ENCODE measurements at places on chromosomes 3 and 15.

- no peak for DNase-seq
Observed at GRCh38 chr15:90711842-90712241, 5.3 kb upstream of the BLM start.

DNA sequence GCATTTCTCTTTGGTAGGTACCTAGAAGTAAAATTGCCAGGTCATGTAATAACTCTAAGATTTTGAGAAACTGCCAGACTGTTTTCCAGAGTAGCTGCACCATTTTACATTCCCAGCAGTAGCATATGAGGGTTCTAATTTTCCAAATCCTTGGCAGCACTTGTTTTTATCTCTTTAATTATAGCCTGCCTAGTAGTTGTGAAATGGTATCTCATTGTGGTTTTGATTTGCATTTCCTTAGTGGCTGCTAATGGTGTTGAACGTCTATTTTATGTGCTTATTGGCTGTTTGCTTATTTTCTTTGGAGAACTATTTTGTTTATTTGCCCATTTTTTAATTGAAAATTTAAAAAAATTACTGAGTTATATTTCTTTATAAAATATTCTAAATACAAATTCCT is 117.9 kb downstream of the TCF12 start:
- DNase-seq = no peak

DNA sequence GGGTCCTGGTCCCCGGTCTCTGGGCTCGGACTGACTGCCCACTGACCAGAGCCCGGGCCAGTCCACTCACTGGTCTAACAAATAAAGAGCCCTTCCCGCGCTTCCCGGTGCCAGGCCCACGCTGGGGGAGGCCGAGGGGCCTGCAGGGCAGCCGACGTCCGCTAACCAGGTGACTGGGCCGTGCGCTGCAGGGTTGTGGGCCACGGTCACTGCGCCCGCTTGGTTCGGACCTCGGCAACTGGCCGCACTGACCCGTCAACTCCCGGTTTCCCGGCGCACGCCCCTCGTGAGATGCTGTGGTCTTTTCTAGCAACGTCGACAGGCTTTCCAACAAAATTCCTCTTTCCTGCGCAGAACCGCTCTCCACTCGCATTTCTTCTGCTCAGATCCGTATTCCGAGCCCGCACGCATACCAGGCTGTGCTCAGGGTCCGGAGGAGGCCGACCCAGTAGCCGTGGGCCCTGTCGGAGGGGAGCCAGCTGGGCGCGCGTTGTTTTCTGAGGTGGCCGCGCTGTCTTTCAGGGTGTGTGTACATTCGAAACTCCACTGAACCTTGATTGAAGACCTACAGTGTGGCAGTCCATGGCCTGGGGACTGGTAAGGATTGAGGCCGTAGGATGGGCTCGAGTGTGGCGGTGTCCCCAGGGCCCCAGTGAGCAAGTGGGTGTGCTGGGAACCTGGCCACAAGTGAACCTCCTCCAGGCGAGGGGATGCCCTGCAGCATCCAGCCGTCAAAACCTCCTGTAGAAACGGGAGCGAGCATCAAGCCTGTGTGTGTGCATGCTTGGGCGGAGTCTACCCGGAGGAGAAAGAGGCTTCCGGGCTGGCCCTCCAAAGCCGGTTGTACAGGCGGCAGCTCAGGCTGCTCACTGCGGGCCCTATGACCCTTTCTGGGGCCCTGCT is 875 bp upstream of the NT5DC2 start:
- DNase-seq = no peak

DNA sequence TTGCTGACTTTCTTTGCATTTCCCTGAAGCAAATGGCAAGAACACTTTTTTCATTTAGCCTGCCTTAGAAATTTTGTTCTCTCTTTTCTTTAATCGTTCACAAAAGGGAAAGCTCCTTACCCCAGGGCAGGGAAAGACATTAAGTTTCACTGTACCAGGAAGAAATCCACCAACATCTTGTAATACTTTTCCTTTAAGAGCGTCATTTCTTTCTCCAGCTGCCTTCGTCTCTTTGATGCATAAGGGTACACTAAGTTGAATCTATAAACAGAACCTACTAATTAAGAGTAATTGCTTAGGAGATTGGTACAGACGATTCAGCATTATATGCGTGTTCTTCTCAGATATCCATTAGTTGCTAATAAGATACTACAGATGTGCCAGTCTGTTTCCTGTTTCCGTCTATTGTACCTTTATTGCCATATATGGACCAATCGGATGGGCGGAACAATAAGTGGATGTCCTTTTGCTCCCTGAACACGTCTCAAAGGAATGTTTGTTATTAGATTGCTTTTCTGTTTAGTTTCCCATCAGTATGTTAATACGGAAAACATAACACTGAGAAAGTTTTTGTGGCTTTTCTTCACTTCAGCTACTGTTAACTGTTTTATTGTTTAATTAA is 276.7 kb upstream of the RARB start:
- DNase-seq = no peak

GRCh38 chr15:74709011-74709410 is 13.2 kb upstream of the EDC3 start:
- DNase-seq = no peak

DNA sequence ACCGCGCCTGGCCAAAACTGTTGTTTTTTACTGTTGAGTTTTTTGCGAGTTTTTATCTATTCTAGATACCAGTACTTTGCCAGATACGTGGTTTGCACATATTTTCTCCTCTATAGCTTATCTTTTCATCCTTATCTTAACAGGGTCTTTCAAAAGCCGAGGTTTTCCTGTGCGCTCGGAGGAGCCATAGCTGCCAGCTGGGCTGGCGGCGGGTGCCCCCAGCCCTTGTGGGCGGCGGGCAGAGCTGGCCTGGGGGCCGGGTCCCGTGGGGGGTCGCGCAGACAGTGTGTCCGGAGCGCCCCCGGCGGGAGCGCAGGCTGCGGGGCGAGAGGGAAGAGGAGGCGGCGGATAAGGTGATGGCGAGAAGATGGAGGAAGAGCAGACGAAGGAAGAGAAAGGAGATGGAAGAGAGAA is 11.1 kb upstream of the EIF4A2 start:
- DNase-seq = no peak

GRCh38 chr3:113454057-113454456 is 12.8 kb upstream of the CFAP44 start:
- no peak for DNase-seq

GRCh38 chr3:187900993-187901755 is 155.9 kb upstream of the BCL6 start:
- DNase-seq = no peak

DNA sequence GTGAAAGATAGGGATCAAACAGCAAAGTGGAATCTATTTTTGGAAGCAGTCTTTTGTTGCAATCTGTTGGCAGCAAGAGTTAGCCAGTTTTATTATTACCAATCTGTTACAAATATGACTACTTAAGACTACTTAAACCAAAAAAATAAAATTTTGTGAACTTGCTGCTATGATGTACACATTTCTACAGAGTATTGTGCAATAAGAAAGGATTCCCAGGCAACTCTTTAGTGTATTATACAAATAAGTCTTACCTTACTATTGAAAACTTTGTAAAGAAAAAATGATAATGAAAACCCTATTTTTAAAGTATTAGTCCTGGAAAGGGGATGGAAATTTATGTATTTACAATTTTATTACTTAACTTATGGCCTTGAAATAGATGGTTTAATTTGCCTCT is 44.7 kb downstream of the CADM2 start:
- no peak for DNase-seq

DNA sequence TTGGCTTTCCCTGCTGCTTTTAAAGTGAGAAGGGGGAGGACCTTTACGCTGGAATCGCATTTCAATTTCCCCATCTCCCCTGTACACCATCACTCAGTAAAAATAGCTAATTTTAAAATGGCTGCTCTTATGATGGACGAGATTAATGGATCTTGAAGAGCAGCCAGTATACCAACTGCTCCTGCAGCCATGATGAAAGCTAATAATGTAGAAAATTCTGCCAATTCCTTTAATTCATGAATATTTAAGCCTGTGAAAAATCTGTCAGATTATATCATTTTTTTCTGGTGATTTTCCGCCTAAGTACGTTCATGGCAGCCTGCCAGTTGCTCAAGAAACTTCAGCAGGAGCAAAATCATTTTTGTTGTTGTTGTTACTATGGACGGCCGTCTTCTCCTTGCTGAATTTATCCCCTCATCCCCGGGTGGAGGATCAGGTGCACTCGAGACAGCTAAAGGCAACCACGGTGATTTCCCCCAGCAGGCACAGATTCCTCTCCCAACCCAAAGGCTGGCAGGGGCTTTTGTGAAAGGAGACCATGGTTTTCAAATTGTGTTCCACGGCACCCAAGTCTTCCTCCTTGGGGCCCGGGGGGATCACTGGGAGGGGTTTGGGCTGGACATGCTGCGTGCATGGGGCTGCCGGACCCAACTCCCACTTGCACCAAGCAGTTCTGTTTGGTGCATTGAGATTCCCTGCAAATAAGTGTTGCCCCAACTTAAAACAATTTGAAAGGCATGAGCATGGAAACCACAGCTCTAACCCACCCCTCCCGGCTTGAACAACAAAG is 289.6 kb downstream of the UACA start:
- no peak for DNase-seq

DNA sequence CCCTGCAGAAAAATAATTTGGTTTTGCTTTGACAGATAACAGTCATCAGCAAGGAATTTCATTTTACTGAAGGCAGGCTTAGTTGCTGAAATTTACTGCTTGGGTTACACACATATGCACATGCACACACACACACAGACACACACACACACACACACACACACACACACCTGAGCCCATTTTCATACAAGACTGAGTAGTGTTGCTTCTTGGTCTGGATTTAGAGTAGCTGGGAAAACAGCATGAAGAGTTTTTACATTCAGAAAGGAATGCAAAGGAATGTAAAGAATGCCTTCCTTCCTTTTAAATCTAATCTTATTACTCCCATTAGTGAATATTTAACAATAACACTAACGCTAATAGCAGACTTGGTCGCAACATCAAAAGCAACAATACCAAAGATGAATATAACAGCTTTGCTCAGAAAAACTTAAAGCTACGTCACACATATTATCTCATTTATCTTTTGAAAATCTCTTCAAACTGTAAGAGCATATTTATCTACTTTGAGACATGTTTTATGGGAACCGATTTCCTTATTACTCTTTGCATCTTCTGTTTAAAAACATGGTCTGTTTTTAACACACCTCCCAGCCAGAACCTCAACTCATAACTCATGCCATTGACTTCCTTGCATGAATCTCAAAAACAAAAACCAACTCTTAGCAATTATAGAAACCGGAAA is 32.5 kb downstream of the RFTN1 start:
- peak; percentile 41 for DNase-seq

GRCh38 chr3:20130106-20130505 is 55.9 kb downstream of the SGO1 start:
- DNase-seq = no peak

- no peak for DNase-seq
Observed at GRCh38 chr3:48128774-48129173, 59.4 kb downstream of the CDC25A start.

- no peak for DNase-seq
Observed at GRCh38 chr3:52015438-52016228, 19.9 kb upstream of the RPL29 start.

- no peak for DNase-seq
Observed at GRCh38 chr3:49469037-49469935, 781 bp upstream of the DAG1 start.

GRCh38 chr3:26307192-26307591 is 315.4 kb upstream of the LRRC3B start:
- DNase-seq = no peak

DNA sequence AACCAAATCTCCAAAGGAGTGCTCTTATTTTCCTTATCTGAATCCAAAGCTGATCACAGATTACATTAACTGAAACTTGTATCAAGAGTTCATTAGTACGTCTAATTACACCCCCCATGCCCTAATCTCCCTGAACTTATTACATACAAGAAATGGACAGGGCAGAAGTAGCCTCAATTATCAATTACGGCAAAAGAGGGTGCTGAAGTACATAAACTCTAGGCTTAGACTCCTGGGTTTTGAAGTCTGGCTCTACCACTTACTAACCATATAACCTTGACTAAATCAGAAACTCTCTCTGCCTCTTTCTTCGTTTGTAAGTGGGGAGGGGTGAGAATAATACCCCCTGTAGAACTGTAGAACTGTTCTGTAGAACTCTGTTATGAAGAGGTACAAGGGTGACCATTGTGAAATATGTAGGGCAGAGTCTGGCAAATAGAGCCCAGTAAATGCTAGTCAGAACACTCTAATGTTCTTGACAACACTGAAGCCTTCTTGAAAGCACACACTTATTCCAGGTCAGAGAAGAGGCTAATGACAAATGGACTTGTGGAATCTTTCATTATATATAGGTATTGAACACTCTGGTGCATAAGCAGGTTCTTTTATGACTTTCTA is 19.6 kb upstream of the OR5K4 start:
- DNase-seq = no peak

DNA sequence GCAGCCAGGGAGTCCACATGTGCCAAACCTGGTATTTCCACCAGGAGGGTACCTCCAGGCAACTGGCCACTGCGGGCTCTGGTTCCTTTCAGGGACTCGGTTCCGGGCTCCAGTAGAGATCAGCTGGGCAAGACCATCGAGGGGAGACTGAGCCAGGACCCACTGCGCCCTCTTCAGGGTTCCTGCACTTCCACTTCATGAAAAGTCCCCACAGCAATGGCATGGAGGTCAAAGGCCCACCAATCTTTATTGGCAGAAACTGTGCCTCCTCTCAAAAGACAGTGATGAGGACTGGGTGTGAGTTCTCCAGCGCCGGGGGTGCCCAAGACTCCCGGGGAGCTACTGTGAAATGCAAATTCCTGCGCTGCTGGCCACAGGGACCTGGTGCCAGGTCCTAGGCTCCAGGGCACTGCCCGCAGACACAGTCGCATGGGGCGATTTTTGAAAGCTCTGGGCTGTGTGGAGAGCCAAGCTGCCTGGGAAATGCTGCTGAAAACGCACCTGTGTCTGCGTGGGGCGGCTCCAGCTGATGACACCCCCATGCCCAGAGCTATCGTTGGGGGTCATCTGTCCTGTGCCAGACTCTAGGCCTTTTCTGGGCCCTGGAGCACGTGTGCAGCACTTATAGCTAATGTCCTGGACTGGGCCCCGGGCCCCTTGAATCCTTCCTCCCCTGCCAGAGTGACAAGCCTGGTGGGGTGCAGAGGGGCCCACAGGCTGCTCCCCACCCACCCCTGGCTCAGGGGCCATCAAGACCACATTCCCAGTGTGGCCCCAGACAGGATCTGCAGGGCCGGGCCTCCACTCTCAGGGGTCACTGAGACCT is 144.0 kb downstream of the NSMCE3 start:
- no peak for DNase-seq

- no peak for DNase-seq
Observed at GRCh38 chr3:41845826-41846225, 116.1 kb downstream of the ULK4 start.

DNA sequence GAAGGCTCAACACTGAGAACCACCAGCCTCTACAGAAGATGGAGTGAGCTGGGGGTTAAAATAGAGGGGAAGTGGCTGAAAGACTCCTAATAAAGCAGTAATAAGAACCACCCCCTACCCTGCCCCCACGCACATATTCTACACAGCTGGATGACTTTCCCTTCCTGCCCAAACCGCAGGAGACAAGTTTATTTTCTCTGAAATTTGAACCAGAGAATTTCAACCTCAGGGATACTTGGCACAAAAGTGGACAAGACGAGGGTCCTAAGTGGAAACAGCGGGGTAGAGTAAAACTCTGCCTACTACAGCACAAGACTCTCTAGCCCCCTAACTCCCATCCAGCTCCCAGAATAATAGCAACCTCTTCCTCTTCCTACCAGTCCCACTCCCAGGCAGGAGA is 28.4 kb downstream of the USF3 start:
- DNase-seq = no peak

- no peak for DNase-seq
Observed at GRCh38 chr15:57298204-57298603, 78.1 kb upstream of the CGNL1 start.

All from activated CD4-positive, alpha-beta T cell treated with anti-CD3 and anti-CD28 coated beads, Interleukin-2, Interleukin-6, amounts not matched to agents 100 ng/mL and 50 ng/mL, durations not matched to agents 16 hours and 8 hours (primary cell).